GM23338 (cell line): ENCODE measurements at places on chromosomes 16 and 17.

DNA sequence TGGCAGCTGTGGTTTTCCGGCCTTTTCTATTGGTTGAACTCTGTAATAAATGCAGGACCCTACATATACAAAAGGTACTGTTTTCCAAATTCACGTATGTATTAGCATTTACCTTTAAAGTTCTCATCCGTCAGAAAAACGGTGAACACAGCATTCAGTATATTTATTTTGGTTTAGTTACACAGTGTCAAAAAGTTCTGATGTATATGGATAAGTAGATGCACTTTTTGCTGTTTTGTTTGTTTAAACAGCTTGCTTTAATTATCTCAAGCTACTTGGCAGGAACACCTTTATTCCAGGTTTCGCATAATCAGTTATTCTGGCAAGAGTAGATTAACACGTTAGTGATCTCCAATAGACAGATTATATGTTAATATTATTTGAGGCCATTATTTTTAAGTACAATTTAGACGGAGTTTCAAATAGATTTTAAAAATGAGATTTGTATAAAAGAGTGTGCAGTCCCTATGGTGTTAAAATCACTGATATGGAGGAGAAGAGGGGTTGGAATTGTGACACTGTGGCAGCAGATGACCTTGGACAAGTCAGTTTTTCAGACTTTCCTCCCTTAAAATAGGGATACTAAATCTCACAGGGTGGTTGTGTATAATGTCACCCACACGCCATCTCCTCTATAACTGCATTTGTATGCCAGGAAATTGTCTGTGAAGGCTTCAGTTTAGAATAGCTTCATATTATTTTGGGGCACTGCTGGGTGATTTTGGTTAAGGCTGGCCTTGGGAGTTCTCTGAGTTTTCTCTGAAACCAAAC, 2.1 kb downstream of the HERPUD1 start:
- H3K27ac ChIP-seq = no peak overlapping the region
- peaks cover 16% of the 10 kb centered on the region for H3K4me1 ChIP-seq
- DNase-seq = no peak
- H3K4me3 ChIP-seq = peak overlapping the region; percentile 98
- peaks cover 42% of the 10 kb centered on the region for H3K36me3 ChIP-seq

- H3K4me1 ChIP-seq = peaks cover 13% of the 10 kb centered on the region
- peak overlapping the region; percentile 85 for H3K4me3 ChIP-seq
- no peak for DNase-seq
- no peak overlapping the region for H3K27ac ChIP-seq
- no peaks in the 10 kb centered on the region for H3K36me3 ChIP-seq
Measured at GRCh38 chr17:64661726-64661975, 456 bp downstream of the SMURF2 start.

- no peaks in the 10 kb centered on the region for H3K27me3 ChIP-seq
- H3K4me3 ChIP-seq = no peak overlapping the region
- no peak for DNase-seq
- no peak overlapping the region for H3K27ac ChIP-seq
- H3K4me1 ChIP-seq = no peaks in the 10 kb centered on the region
- no peaks in the 10 kb centered on the region for H3K36me3 ChIP-seq
Measured at GRCh38 chr16:29763326-29763725, 14.7 kb upstream of the ZG16 start.

DNA sequence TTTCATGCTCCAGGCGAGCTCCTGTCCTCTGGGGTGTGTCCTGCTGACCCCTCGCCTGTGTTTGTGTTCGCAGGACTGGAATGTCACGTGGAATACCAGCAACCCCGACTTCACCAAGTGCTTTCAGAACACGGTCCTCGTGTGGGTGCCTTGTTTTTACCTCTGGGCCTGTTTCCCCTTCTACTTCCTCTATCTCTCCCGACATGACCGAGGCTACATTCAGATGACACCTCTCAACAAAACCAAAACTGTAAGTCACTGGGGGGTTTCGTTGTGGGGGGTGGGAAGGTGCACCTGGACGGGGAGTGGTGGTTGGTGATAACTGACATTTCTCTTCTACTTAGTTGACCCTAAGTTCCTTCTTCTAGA, 58.3 kb downstream of the ABCC1 start:
- no peak for DNase-seq
- no peaks in the 10 kb centered on the region for H3K4me1 ChIP-seq
- H3K27ac ChIP-seq = no peak overlapping the region
- H3K27me3 ChIP-seq = no peaks in the 10 kb centered on the region

- peaks cover 38% of the 10 kb centered on the region for H3K27me3 ChIP-seq
- peaks cover 20% of the 10 kb centered on the region for H3K4me1 ChIP-seq
- H3K36me3 ChIP-seq = no peaks in the 10 kb centered on the region
- H3K4me3 ChIP-seq = no peak overlapping the region; the same call in 1 of the 2 replicates
- no peak overlapping the region for H3K27ac ChIP-seq
- no peak for DNase-seq
Measured at GRCh38 chr17:20852990-20853370, 189.8 kb downstream of the USP22 start.
